ENCODE measurements at places on chromosomes 11 and 22.

DNA sequence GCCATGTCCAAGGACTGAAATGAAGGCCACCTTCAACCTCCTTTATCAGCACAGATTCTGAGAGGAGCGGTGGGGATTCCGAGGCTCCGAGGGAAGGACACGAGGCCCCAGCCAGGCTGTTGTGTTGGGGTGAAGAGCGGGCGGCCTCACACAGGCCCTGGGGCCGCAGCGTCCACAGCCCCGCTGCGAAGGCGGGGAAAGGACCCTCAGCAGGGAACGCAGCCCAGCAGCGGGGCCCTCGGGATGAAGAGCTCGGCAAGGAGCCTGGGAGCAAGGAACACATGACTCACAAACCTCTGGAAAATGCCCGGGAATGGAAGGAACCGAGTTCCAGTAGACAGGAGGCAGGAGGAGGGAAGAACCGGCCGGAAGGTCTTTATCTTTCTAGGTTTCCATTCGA lies 227.2 kb downstream of the BRD1 start:
- no peak for DNase-seq

DNA sequence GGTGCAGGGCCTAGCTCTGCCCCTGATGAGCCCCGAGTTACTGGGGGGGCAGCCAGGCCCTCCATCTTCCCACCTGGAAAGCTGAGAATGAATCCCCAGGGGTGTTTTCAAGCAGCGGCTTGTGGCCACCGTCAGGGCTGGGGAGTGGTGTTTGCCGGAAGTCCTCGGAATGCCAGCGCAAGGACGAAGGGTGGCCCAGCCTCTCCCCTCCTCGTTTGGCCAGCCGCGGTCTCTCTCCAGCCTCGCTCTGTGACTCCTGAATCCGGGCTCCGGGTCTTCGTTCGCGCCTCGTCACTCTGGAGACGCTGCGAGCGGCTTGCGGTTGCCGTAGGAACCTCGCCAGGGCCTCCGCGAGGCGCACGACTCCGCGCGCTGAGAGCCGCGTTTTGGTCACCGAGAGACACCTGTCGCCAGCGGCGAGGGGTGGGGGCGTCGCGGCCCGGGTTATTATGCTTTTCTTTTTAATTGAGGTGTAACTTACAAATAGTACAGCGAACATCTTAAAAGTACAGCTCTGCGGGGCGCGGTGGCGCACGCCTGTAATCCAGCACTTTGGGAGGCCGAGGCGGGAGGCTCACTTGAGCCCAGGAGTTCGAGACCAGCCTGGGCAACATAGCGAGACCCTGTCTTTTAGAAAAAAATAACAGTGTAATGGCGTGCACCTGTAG lies 6.3 kb upstream of the KDELR3 start:
- peak; percentile 56 for DNase-seq

GRCh38 chr11:64095273-64095817 lies 59.6 kb downstream of the FLRT1 start:
- no peak for DNase-seq

- DNase-seq: no peak
These were observed 5.6 kb downstream of the ZBTB16 start for GRCh38 chr11:114065094-114065493.

GRCh38 chr11:6648501-6648900 lies 7.1 kb downstream of the DCHS1 start:
- no peak for DNase-seq

- no peak for DNase-seq
These were observed 24.2 kb upstream of the FLI1 start for GRCh38 chr11:128669506-128670270.

- no peak for DNase-seq
These were observed 103.5 kb downstream of the USP35 start for GRCh38 chr11:78292109-78292803.

- no peak for DNase-seq
These were observed 30.1 kb upstream of the RAG2 start for GRCh38 chr11:36628141-36628540.

DNA sequence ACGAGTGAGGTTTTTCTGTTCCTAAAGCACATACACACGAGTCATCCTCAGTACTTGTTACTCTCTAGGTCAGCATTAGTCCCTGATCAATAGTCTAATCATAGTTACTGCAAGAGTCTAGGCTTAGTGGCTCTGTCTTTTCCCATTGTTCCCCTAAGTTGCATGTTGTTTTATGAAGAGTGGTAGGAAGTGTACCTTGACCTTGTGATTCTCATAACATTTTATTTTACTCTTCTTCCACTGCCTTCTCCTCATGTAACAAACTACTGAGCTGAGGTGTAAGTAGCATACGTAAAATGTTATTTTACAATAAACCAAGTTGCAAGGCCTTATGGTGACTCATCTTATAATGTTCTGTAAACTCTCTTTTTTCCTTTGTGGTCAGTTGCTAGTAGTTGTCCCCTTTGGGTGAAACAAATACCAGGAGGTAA lies 15.0 kb downstream of the METTL15 start:
- DNase-seq: no peak

DNA sequence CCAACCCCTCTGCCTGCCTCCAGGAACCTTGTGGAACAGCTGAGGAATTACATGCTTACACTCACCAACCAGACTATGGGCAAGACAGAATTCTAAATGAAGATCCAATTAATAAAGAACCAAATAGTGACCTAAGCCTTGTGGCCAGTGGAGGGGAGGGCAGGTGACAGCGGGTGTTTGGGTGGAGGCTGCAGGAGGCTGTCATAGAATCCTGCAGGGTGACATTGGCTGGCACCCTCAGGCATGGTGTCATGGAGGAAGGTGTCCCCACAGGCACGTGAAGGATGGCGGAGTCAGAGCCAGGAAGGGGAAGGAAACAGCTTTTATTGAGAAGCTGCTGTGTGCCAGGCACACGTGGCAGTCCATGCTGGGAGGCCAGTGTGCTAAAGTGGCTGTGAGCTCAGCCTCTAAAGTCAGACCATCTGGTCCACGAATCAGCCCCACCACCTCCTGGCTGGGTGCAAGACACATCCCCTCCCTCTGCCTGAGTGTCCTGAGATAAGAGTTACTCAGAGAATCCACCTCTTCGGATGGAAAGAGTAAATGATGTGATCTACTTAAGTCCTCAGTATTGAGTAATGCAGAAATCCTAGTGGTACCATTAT lies 8.7 kb downstream of the MYO18B start:
- no peak for DNase-seq

DNA sequence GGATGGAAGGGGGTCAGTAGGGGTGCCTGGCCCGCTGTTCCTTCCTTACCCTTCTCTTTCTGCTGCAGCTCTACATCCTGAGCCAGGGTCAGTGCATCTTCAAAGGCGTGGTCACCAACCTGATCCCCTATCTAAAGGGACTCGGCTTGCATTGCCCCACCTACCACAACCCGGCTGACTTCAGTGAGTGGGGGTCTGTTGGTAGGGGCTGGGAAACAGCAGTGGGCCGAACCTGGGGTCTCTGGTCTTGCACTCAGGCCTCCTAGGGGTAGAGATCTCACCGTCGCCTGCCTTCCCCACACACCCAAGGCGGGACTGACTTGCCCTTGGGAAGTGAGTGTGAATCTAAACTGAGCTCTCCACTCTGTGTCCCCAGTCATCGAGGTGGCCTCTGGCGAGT lies 7.6 kb downstream of the ABCG4 start:
- no peak for DNase-seq

DNA sequence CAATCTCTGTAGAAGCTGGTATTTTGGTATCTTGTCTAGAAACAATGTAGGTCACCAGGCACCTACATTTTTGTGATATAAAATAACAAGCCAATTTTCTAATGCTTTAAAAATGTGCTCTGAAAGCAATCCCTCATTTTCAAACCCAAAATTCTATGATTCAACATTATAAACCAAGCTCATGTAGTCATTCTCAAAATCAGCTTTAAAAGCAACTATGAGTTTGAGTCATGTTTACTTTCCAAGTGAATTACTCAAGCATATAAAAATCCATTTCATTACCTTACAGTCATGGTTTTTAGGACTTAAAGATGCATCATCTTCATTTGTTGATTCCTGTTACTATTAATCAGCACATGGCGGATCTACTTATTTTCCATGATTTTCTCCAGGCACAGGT lies 216.4 kb downstream of the GRM5 start:
- DNase-seq: no peak

DNA sequence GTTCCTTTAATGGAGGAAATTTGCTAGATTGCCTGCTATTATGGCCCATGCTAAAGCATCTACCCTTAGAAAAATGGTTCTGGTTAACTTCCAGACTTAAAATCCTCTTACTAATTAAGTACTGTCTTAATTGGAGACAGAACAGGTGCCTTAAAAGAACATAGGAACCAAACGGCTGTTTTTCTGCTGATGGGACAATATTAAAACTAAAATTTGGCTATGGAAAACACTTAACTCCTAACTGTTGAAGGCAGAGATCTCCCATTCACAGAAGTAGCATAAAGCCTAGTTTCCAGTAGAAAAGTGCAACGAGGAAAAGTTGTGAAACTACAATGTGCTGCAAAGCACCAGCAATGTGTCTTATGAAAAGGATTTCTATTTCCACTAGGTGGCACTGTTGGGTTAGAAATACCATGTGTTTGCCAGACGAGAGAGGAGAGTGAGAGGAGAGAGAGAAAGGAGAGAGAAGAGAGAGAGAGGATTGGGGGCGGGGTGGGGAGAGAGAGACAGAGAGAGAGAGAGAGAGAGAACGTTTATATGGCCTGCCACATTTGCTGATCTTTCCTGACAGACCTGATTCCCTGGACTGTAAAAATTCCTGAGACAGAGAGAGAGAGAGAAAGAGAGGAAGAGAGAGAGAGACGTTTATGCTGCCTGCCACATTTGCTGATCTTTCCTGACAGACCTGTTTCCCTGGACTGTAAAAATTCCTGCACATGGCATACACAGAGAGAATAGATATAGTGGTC lies 51.5 kb downstream of the FAM181B start:
- no peak for DNase-seq

GRCh38 chr11:113796663-113797259 lies 17.2 kb downstream of the CLDN25 start:
- DNase-seq: no peak

DNA sequence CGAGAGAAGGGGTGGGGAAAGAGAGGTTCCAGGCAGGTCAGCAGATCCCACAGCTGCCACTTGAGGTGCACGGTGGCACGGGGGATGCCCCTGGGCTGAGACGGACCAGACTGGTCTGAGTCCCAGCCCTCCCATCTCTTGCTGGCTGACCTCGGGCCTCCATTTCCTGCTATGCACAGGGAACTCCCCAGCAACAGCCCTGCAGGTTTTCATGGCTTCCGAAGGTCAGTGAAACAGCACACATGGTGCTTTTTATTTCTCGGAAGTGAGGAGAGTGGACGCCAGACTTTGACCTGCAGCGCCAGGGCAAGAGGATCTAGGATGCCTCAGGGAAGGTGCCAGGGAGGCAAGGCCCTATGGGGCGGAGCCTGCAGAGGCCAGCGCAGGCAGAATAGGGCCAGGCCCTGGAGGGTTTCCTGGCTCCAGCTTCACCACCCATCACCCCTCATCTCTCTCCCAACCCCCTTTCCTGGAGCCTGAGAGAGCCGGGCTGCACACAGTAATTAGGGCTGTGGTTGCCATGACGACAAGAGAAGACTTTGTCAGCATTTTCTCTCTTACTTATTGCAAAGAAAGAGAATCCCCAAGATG lies 29.5 kb downstream of the SLC22A12 start:
- no peak for DNase-seq

GRCh38 chr11:122741613-122742300 lies 86.2 kb downstream of the UBASH3B start:
- DNase-seq: no peak

GRCh38 chr11:103729617-103730016 lies 306.8 kb upstream of the DDI1 start:
- DNase-seq: no peak

DNA sequence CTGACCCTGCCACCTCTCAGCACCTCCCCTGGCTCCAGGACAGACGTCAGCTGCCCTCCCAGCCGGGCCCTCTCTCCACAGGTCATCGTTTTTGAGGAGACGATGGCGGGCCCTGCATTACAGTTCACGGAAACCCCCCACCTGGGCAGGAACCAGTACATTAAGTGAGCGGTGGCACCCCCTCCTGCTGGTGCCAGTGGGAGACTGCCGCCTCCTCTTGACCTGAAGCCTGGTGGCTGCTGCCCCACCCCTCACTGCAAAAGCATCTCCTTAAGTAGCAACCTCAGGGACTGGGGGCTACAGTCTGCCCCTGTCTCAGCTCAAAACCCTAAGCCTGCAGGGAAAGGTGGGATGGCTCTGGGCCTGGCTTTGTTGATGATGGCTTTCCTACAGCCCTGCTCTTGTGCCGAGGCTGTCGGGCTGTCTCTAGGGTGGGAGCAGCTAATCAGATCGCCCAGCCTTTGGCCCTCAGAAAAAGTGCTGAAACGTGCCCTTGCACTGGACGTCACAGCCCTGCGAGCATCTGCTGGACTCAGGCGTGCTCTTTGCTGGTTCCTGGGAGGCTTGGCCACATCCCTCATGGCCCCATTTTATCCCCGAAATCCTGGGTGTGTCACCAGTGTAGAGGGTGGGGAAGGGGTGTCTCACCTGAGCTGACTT lies 37.0 kb downstream of the B3GAT1 start:
- no peak for DNase-seq

GRCh38 chr11:115885535-115886421 lies 381.6 kb upstream of the CADM1 start:
- no peak for DNase-seq

DNA sequence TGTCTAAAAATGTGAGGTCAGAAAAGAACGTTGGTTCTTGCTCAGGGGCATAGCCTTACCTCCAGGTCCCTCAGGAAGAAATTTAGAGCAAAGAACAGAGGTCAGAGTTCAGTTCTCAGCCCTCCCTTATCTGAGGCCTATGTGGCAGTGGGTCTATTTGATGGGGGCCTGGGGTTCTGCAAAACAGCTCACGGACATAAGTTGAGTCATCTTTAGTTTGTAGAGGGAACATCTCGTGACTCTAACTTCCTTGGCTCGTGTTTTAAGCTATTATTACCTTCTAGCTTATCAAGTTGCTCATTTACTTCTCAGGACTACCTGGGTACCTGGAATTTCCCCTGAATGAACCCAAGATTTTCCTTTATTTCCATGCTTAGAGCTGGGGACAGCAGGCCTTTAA lies 91.3 kb upstream of the AMOTL1 start:
- DNase-seq: no peak

DNA sequence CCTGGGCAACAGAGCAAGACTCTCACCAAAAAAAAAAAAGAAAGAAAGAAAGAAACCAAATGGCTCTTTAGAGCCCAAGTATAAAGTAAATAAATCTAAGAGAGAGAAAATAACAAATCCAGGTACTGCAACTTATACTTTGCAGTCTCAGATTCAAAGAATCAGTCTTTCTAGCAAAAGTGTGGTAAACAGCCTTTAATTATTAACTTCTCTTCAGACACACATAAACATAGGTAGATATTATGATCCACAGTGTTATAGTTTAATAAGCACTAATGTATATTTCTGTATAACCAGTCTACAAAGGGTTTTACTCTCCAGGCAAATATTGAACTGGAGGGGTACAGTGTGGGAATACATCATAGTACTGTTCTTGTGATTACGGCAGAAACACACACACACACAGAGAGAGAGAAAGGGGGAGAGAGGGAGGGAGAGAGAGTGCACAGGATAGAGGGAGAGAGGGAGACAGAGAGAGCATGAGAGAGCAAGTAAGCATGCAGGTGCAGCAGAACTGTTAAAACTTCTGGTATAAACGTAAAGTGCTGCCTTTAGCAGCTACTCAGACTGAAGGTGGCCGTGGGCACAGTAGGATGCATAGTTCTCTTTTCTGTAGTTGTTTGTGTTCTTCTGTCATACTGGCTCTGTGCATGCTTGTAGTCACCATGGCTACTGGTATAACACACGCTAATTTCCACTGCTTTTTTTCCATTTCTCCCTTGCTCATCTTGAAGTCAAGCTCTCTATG lies 32.3 kb downstream of the MTMR2 start:
- no peak for DNase-seq

All from NCI-H1417 treated with DMSO at 0.1 percent for 48 hours (cell line).